ENCODE measurements at places on chromosomes 7 and 10.
A peak's percentile ranks its signal among the peaks of the same experiment; 100 is the strongest.

GRCh38 chr10:35056686-35057085, 33.5 kb downstream of the CUL2 start:
- no peak for DNase-seq

- no peak for DNase-seq
Measured at GRCh38 chr10:29838539-29838938, 203.8 kb upstream of the SVIL start.

DNA sequence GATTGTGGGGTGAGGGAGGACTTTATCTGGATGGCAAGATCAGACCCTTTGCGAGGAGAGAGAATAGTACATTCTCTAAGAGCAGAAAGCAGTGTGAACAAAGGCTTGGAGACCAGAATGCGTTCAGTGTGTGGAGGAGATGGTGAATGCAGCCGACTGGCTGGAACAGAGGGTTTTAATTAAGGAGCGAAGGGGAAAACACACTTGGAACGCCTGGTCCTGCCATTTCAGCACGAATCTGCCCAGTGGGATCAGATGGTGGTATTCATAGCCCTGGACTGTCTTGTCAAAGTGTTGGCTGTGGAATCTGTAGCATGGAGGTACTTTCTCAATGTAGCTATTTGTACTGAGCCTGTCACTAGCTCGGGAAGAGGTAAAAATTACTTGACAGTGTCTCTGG, 260.9 kb downstream of the SLC25A13 start:
- DNase-seq, result no peak

GRCh38 chr7:113880559-113880958, 38.2 kb downstream of the PPP1R3A start:
- no peak for DNase-seq

- no peak for DNase-seq
Measured at GRCh38 chr7:87858417-87859100, 17.6 kb downstream of the SLC25A40 start.

- no peak for DNase-seq
Measured at GRCh38 chr10:85565381-85565780, 801.2 kb downstream of the GRID1 start.

- DNase-seq, result peak; percentile 38
Measured at GRCh38 chr7:1225441-1226185, 7.1 kb upstream of the UNCX start.

DNA sequence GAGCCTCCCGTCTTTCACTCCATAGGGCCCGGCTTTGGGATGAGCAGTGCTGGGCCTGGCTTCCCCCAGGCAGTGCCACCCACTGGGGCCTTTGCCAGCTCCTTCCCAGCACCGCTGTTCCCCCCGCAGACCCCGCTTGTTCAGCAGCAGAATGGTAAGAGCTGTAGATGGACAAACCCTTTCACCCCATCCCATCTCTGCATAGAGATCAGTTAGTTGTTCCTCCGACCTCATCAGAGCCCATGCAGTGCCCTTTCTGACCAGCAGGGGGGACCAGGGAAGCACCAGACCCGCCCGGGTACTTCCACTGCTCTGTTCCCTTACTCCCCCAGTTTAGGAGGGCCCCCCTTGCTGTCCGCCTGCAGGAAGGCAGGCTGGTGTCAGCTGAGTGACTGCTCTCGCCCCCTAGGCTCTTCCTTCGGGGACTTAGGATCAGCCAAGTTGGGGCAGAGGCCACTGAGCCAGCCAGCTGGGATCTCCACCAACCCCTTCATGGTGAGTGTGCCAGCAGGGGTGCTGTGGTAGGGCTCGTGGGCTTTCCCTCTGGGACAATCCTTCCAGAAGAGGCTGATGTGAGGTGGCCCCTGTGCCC, 9.8 kb downstream of the SAP25 start:
- peak; percentile 80 for DNase-seq

DNA sequence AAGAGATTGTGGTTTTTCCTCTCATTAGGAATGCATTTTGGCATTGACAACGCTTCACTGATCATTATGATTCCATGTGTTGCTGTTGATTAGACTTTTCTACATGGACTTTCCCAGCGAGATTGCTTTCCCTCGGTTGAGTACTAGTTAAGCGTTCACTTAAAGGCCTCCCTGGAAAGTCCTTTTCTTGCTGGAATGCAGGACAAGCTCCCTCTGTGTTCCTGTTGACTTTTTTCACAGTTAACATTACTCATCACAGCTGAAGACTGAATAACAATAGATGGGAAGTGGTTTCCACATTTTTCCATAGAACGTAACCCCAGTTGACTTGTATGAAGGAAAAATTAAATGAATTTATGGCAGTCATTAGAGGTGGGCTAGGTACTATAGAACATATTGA, 2.6 kb upstream of the CAV1 start:
- DNase-seq, result no peak

Measured in stimulated activated CD4-positive, alpha-beta T cell treated with anti-CD3 and anti-CD28 coated beads, Interleukin-1b, Interleukin-23, amount 100 ng/mL, for 48 hours (primary cell).